GM12891 (cell line): ENCODE measurements at places on chromosomes 16 and 17.

GRCh38 chr16:62741692-62742091, 705.5 kb upstream of the CDH8 start:
- peak; percentile 6 for DNase-seq

DNA sequence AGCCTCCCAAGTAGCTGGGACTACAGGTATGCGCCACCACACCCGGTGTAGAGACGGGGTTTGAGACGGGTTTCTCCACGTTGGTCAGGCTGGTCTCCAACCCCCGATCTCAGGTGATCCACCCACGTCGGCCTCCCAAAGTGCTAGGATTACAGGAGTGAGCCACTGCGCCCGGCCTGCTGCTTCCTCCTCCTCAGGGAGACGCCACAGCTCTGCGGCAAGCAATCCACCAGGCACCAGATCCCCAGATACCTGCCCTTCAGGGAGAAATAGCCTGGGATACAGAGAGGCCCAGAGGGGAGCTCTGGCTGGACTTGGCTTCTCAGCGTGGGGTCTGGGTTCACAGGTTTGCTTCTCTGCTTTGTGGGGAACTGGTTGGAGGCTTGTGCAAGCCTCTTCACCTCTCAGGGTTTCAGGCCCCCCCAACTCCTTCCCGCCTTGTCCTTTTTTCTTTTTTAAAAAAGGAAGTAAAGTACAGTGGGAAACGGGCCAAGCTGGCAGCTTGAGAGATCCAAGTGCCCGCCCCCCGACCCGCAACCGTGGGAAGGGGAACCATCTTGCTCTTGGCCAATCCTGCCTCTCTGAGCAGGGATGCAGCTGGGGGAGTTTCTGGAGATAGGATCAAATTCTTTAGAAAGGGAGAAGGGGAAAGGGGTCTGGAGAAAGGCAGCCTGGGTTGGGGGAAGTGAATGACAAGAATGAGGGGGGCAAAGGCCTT, 2.6 kb upstream of the SPHK1 start:
- DNase-seq: no peak

GRCh38 chr17:57672971-57673370, 72.1 kb downstream of the CCDC182 start:
- DNase-seq: no peak

GRCh38 chr16:86809458-86809955, 231.2 kb downstream of the FOXL1 start:
- DNase-seq: no peak

DNA sequence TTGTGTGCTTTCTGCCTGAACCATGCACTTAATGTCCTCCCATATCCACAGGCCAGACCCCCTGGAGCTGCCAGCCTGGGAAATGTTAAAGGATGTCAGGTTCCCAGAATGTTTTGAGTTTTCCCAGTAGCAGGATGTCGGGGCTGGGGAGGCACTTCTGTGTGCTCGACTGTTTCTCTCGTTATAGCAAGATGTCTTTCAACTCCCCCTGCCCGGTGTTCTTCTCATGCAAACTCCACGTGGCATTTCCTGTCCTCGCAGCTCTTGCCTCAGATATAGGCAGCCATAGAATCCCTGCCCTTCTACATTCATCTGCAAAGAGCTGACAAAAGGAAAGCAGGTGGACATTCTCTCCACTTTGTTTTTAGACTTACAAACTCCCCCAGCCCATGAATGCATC, 457.2 kb upstream of the CDH11 start:
- no peak for DNase-seq

- no peak for DNase-seq
These were observed 54.7 kb upstream of the FASN start for GRCh38 chr17:82152556-82153294.

GRCh38 chr16:6722786-6723185, 609.9 kb upstream of the RBFOX1 start:
- no peak for DNase-seq

DNA sequence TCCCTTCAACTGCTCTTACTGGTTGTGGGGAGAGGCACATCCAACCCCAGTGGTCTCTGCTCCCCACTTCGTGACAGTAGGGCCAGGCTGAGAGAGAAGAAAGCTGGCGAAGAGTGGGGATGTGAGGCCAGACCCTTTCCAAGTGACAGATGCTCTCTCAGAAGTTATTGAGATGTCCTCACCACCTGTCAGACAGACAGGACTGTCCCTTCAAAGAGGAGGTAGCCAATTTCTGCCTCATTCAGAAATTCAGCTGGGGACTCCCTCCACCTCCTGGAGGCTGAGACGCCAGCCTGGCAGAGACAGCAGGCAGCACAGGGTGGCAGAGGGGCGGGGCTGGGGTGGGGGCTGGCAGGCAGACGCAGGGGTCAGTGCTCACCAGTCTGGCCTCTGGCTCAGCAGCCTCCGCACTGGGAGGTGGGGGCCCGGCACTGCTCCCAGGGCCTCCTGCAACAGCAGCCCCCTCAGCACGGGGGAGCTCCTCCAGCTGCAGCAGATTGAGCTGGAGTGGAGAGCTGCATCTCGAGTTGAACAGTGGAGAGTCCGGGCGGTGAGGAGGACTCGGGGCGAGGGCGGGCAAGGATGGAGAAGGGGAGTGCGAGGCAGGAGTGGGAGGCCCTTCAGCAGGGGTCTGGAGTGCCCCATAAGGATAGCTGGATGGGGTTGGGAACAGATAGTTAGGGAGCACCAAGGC, 9.2 kb downstream of the PER1 start:
- DNase-seq: no peak

DNA sequence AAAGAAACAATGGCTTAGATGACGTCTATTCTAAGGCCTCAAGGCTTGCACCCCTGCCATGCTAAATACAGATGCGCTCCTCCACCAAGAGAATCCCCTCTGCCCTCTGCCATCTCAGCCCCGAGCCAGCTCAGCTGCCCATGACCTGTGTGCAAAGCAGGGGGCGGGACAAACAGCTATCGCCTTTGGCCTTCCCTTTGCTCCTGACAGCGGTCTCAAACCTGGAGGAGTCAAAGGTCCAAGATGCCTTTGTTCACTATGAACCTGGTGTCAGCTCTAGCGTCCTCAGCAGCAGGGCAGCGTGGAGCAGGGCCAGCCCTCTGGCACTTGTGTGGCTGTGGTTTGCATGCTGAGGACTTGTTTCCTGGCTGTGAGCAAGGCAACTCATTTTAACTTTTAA, 12.3 kb downstream of the SLX4 start:
- DNase-seq: no peak

DNA sequence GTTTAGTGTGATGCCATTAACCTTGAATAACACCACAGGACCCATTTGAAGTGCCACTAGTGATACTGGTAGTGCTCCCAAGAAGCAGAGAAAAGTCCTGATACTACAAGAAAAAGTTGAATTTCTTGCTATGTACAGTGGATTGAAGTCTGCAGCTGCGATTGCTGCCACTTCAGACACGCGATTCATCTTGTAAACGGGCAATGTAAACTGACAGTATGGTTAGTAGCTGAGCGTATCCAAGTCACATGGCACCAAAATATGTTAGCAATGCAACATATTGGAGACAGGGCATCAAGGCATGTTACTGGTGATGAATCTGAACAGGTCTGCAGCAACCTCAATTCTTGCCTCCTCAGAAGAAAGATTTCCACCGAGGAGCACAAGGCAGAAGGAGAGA, 238.9 kb downstream of the HS3ST3B1 start:
- no peak for DNase-seq

DNA sequence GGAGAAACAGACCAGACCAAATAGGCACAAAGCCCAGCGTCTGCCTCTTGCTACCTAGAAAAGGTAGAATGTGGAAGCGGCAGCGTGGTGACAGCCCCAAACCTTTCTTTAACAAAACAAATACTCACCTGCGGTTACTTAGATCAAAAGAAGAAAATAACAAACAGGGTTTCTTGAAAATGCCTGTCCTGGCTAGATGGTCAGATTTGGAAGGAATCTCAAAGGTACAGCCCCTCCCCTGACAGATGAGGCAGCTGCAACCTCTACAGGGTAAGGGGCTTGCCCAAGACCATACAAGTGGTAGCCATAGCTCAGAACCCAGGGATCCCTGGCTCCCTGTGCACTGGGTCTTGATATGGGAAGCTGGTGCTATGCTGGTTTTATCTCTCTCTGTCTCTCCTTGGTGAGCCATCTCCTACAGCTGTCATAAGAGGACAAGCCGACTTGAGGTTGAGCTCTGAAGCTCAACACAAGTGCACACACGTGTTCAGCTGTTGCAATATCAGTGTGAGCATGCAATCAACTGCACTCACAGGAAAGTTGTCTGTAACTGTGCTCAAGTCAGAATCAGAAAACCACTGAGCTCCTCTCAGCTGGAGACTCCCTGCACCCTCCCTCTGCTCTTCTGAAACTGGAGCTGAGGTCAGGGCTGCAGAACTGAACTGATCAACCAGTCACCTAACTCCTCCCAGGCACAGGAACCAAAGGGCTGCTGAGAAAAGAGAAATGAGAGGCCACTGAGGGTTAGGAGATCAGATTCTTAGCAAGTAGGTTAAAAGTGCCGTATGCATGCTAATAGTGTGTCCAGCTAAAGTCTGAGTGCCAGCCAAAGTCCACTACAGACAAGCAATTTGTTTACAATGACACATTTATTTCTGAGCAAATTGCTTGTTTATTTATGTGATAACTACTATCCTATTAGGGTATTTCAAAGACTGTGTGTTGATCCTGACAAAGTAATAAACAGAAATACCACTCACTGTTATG, 6.1 kb upstream of the RNF157 start:
- peak; percentile 72 for DNase-seq

GRCh38 chr16:75216576-75216975, 2.2 kb upstream of the CTRB1 start:
- DNase-seq: no peak

GRCh38 chr16:14491861-14492529, 138.1 kb downstream of the PARN start:
- no peak for DNase-seq

DNA sequence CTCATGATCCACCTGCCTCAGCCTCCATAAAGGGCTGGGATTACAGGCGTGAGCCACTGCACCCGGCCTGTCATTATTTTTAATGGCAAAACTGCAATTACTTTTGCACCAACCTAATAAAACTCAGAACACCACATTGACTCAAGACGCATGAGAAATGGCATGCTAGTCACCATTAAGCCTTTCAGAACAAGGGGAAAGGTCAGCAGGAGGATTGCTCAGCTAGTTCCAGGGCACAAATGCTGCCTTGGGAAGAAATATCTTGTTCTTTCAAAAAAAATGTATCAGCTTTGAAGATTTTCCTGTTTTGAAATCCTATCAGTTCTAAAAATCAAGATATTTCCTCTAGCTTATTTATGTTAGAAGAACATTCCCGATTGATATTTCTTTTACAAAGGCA, 32.4 kb upstream of the CDYL2 start:
- DNase-seq: no peak

DNA sequence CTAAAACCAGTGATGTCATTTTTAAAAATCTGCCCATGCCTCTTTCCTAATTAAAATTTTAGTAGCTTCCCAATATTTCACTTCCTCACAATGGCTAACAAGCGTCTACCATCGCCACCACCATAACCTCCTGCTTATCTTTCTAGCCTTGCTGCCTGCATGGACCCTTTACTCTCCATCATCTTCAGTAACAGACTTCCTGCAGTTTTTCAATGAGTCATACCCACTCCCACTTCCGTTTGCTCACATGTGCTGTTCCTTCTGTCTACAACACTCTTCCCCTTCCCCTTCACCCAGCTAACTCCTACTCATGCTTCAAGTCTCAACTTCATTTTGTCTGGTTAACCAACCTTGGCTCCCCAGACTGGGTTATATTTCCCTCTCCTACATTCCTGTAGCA, 12.8 kb upstream of the SKAP1 start:
- DNase-seq: no peak

- DNase-seq: no peak
These were observed 229.2 kb downstream of the SHISA9 start for GRCh38 chr16:13130586-13130985.

DNA sequence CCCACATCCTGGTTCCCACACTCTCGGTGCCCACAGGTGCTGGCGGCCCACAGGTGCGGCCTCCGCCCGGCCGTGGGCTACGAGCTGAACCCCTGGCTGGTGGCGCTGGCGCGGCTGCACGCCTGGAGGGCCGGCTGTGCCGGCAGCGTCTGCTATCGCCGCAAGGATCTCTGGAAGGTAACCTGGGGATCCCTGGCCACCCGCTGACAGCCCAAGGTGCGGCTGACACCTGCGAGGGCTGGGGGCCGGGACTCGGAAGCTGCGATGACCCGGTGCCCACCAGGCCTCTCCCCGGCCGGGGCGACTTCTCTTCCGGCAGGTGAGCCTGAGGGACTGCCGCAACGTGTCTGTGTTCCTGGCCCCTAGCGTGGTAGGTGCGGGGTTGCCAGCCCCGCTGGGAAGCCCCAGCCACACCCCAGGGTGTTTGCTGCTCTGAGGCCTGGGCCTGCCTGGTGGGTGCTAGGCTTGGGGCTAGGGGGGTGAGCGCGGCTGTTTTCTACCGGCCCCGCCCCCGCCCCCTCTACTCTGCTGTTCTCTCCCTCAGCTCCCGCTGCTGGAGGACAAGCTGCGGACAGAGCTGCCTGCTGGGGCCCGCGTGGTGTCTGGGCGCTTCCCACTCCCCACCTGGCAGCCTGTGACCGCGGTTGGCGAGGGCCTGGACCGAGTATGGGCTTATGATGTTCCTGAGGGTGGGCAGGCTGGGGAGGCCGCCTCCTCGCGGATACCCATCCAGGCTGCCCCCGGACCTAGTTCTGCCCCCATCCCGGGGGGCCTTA, 1.0 kb downstream of the ANTKMT start:
- DNase-seq: no peak

DNA sequence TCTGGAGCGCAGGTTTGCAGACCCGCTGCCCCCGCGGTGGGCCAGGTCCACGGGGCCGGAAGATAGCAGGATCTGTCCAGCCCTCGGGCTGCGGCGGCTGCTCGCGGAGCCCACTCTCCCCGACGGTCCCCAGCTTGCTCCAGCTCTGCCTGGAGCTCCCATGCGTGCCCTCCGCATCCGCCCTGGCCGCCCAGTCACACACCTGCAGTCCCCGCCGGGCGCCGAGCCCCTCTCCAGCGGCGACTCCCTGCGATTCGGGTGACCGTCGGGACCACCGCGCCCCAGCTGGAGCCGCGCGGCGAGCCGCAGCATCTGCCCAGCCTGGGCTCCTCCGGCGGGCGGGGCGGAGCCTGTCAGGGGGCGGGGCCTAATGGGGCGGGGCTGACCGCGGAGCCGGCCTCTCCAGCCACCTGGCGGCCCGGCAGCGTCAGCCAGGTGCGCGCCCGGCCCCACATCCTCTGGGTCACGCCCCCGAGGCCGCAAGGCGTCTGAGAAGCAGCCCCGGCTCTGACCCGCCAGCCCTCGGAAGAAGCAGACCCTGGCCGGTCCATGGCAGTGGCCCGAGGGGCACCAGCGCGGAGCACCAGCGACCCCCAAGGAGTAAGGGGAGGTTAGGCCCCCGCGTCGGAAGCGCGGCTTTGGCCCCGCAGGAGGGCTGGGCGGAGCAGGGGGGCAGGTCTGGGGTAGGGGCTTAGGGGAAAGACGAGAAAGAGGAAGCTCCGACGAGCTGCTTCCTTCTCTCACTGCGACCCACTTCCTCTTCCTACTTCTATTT, at the start of gene PIK3R5:
Gene PIK3R5, minus strand, starts transcription at position 314 of the 775 bp plus-strand sequence. CDS start 54,213 bp downstream, outside the sequence.
- DNase-seq: peak; percentile 93

- DNase-seq: no peak
These were observed 8.2 kb downstream of the GALNS start for GRCh38 chr16:88848557-88848956.

- no peak for DNase-seq
These were observed 970 bp downstream of the PRSS36 start for GRCh38 chr16:31148896-31149295.
